Mucosa of descending colon (tissue), 3 donors: ENCODE measurements at places on chromosomes 3 and 15. TPM values are rescaled to one million over a fixed set of nuclear protein-coding genes. Genes with fewer than 3 reads are reported as not detected.

The TARS3 gene
- 22.6 TPM for total RNA-seq

The UROC1 gene
- not detected for total RNA-seq

The SLCO2A1 gene
- 72.2 TPM for total RNA-seq

The CILP gene
- 2.7 TPM for total RNA-seq

The SLC35G2 gene
- total RNA-seq, result 0.41 TPM

The FES gene
- 18.6 TPM for total RNA-seq

The LRRN1 gene
- 1.4 TPM for total RNA-seq
